A375 (cell line): ENCODE measurements at places on chromosomes 3 and 15. TPM values are rescaled to one million over a fixed set of nuclear protein-coding genes. Genes with fewer than 3 reads are reported as not detected.

Gene ROPN1
- 3.0 and 3.6 TPM in 2 replicates for total RNA-seq

Gene CCR8
- total RNA-seq: not detected in 2 replicates

Gene CDCP1
- 5.0 and 5.4 TPM in 2 replicates for total RNA-seq

Gene IFT122
- 16.0 and 16.7 TPM in 2 replicates for total RNA-seq

Gene ACP3
- 0.24 and 0.60 TPM in 2 replicates for total RNA-seq

Gene REC114
- total RNA-seq: not detected in 2 replicates

Gene PLCB2
- 0.98 and 1.9 TPM in 2 replicates for total RNA-seq

Gene NEK10
- 1.1 and 1.9 TPM in 2 replicates for total RNA-seq

Gene FGD5
- not detected in 2 replicates for total RNA-seq

Gene SPSB4
- total RNA-seq: 0.64 and 1.5 TPM in 2 replicates

Gene CCRL2
- total RNA-seq: not detected in 2 replicates

Gene TMEM207
- total RNA-seq: not detected in 2 replicates

Gene DUOX1
- not detected in 2 replicates for total RNA-seq

Gene MCF2L2
- 0.38 and 0.42 TPM in 2 replicates for total RNA-seq

Gene DAZL
- not detected in 2 replicates for total RNA-seq

Gene CLDN1
- 2.0 and 2.2 TPM in 2 replicates for total RNA-seq

Gene GABRB3
- total RNA-seq: 7.0 and 7.9 TPM in 2 replicates

Gene RTP3
- total RNA-seq: 0.08 TPM in 1 of 2 replicates, not detected in the other

Gene PLA2G4E
- total RNA-seq: not detected in 2 replicates

Gene CKMT1A
- 0.34 and 0.45 TPM in 2 replicates for total RNA-seq

Gene GABRA5
- total RNA-seq: 3.2 and 6.7 TPM in 2 replicates

Gene AQP9
- not detected in 2 replicates for total RNA-seq

Gene MOBP
- total RNA-seq: not detected in 2 replicates

Gene C2CD4B
- total RNA-seq: not detected in 2 replicates

Gene SLC2A2
- not detected in 2 replicates for total RNA-seq

Gene ANKUB1
- total RNA-seq: not detected in 2 replicates

Gene PPM1L
- total RNA-seq: 1.5 and 1.6 TPM in 2 replicates

Gene SLCO2A1
- 0.03 and 0.08 TPM in 2 replicates for total RNA-seq

Gene IGSF10
- 0.32 and 0.38 TPM in 2 replicates for total RNA-seq

Gene GOLGA8T
- total RNA-seq: not detected in 2 replicates

Gene GPR15
- not detected in 2 replicates for total RNA-seq

Gene CCR9
- total RNA-seq: not detected in 2 replicates

Gene LMAN1L
- 0.16 and 0.64 TPM in 2 replicates for total RNA-seq

Gene P2RY1
- 0.38 and 0.82 TPM in 2 replicates for total RNA-seq

Gene RFX7
- total RNA-seq: 3.7 and 5.4 TPM in 2 replicates

Gene CLRN1
- not detected in 2 replicates for total RNA-seq

Gene CPB1
- not detected in 2 replicates for total RNA-seq

Gene MLF1
- total RNA-seq: 15.8 and 21.4 TPM in 2 replicates

Gene MAP1A
- 2.2 and 2.4 TPM in 2 replicates for total RNA-seq

Gene MFGE8
- 36.4 and 38.1 TPM in 2 replicates for total RNA-seq

Gene APOD
- total RNA-seq: 2.3 and 2.7 TPM in 2 replicates

Gene ITIH3
- total RNA-seq: 0.05 TPM in 1 of 2 replicates, not detected in the other

Gene PLEKHO2
- 14.5 and 14.6 TPM in 2 replicates for total RNA-seq

Gene STAB1
- total RNA-seq: 0.15 TPM in 1 of 2 replicates, not detected in the other

Gene BMF
- 4.8 and 8.1 TPM in 2 replicates for total RNA-seq

Gene NME9
- total RNA-seq: 0.19 TPM in 1 of 2 replicates, not detected in the other

Gene GOLGA8A
- total RNA-seq: 28.9 and 38.6 TPM in 2 replicates

Gene CHRD
- total RNA-seq: 0.11 TPM in 1 of 2 replicates, not detected in the other

Gene C3orf52
- total RNA-seq: 5.1 and 6.0 TPM in 2 replicates
